ENCODE measurements at places on chromosomes 6 and 20. TPM values are rescaled to one million over a fixed set of nuclear protein-coding genes. Genes with fewer than 3 reads are reported as not detected.

ZNF391 gene
- 0.96 TPM for total RNA-seq

TMEM217 gene
- 0.62 TPM for total RNA-seq

THBS2 gene
- 1.9 TPM for total RNA-seq

UBD gene
- total RNA-seq: 0.86 TPM

PLA2G7 gene
- 1.2 TPM for total RNA-seq

OVOL2 gene
- total RNA-seq: 22.8 TPM

E2F1 gene
- 23.3 TPM for total RNA-seq

RNF182 gene
- not detected for total RNA-seq

BPIFA1 gene
- not detected for total RNA-seq

C6orf58 gene
- not detected for total RNA-seq

XKR7 gene
- 0.07 TPM for total RNA-seq

SRMS gene
- total RNA-seq: 0.49 TPM

FNDC1 gene
- total RNA-seq: 0.05 TPM

Data from colonic mucosa (tissue), 4 donors.